ENCODE measurements at places on chromosomes 1 and 21. TPM values are rescaled to one million over a fixed set of nuclear protein-coding genes. Genes with fewer than 3 reads are reported as not detected.

The LDLRAD1 gene
- not detected for total RNA-seq

- H3K27ac ChIP-seq = no peak overlapping the region
- no peak overlapping the region for H3K4me3 ChIP-seq
- no peaks in the 10 kb centered on the region for H3K36me3 ChIP-seq
Observed at GRCh38 chr1:194176212-194176611, 989.8 kb upstream of the B3GALT2 start.

- H3K36me3 ChIP-seq = no peaks in the 10 kb centered on the region
- no peaks in the 10 kb centered on the region for H3K27me3 ChIP-seq
- peaks cover 11% of the 10 kb centered on the region for H3K4me1 ChIP-seq
- H3K27ac ChIP-seq = no peak overlapping the region
- DNase-seq = no peak
Observed at GRCh38 chr1:173213665-173214064, 6.5 kb upstream of the TNFSF4 start.

DNA sequence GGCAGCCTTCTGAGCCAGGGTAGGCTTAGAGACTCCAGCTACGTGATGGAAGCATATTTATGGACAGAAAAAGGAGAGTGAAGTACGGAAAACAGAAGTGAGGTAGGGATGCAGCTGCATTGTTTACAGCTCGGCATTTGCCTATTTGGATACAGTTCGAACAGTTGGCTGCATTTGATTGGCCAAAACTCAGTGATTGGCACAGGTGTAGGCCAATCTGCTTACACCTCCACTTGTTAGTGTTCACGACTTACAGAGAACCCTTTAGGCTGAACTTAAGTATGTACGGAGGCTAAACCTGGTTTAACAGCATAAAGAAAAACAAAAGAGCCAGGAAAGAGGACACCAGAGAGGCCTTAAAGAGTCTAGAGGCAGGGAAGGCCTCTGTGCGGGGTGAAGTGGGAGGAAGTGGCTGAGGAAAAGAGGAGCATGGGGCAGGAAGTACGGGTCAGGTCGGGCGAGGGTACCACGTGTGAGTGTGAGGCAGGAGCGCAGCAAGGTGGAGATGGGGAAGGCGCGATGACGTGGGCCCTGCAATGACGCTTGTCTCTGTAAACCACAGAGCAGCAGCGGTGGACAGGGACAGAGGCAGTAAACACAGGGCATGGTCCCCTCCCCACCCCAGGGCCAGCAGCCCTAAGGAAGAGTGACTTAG, 32.0 kb downstream of the RSPH1 start:
- peaks cover 3% of the 10 kb centered on the region for H3K36me3 ChIP-seq
- H3K4me3 ChIP-seq = peak overlapping the region; percentile 62
- DNase-seq = peak; percentile 66
- peaks cover 2% of the 10 kb centered on the region for H3K27me3 ChIP-seq
- peaks cover 70% of the 10 kb centered on the region for H3K4me1 ChIP-seq

- no peaks in the 10 kb centered on the region for H3K4me1 ChIP-seq
- no peak for DNase-seq
- peaks cover 8% of the 10 kb centered on the region for H3K27me3 ChIP-seq
- no peaks in the 10 kb centered on the region for H3K36me3 ChIP-seq
Observed at GRCh38 chr1:222117809-222118208, 375.9 kb upstream of the DUSP10 start.

The MATN1 gene
- total RNA-seq = not detected

DNA sequence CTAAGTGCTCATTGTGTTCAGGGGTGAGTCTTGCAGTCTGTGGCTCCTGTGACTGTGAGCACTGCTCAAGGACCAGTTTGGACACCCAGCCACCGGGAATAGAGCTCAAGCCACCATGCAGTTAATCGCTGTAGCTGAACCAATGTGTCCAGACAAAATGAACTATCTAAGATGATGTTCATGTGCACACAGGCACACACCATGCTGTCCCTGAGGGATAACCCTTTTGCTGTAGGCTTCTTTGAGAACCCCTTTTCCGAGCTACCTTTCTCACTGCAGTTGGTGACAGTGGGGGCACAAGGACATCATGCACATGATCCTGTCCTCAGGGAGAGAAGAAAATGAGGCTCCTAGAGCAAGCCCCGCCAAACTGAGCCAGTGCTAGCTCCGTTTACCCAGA, 50.6 kb upstream of the CTBS start:
- H3K36me3 ChIP-seq = no peaks in the 10 kb centered on the region
- no peak overlapping the region for H3K4me3 ChIP-seq
- no peak for DNase-seq

DNA sequence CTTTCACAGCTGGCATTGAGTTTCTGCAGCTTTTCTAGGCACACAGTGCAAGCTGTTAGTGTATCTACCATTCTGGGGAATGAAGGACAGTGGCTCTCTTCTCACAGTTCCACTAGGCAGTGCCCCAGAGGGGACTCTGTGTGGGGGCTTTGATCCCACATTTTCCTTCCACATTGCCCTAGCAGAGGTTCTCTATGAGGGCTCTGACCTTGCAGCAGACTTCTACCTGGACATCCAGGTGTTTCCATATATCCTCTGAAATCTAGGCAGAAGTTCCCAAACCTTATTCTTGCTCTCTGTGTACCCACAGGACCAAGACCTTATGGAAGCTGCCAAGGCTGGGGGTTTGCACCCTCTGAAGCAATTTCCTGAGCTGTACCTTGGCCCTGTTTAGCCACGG, 2.4 kb upstream of the IFI44 start:
- no peak for DNase-seq
- no peaks in the 10 kb centered on the region for H3K27me3 ChIP-seq
- H3K4me1 ChIP-seq = peaks cover 59% of the 10 kb centered on the region
- peaks cover 84% of the 10 kb centered on the region for H3K36me3 ChIP-seq
- peak overlapping the region; percentile 73 for H3K27ac ChIP-seq
- H3K4me3 ChIP-seq = no peak overlapping the region

The UTP25 gene
- total RNA-seq = 7.7 TPM

GRCh38 chr1:42748021-42748420, 8.0 kb upstream of the CLDN19 start:
- no peak overlapping the region for H3K27ac ChIP-seq
- DNase-seq = no peak
- H3K27me3 ChIP-seq = peaks cover 3% of the 10 kb centered on the region
- H3K4me3 ChIP-seq = no peak overlapping the region
- H3K4me1 ChIP-seq = no peaks in the 10 kb centered on the region
- peaks cover 24% of the 10 kb centered on the region for H3K36me3 ChIP-seq

DNA sequence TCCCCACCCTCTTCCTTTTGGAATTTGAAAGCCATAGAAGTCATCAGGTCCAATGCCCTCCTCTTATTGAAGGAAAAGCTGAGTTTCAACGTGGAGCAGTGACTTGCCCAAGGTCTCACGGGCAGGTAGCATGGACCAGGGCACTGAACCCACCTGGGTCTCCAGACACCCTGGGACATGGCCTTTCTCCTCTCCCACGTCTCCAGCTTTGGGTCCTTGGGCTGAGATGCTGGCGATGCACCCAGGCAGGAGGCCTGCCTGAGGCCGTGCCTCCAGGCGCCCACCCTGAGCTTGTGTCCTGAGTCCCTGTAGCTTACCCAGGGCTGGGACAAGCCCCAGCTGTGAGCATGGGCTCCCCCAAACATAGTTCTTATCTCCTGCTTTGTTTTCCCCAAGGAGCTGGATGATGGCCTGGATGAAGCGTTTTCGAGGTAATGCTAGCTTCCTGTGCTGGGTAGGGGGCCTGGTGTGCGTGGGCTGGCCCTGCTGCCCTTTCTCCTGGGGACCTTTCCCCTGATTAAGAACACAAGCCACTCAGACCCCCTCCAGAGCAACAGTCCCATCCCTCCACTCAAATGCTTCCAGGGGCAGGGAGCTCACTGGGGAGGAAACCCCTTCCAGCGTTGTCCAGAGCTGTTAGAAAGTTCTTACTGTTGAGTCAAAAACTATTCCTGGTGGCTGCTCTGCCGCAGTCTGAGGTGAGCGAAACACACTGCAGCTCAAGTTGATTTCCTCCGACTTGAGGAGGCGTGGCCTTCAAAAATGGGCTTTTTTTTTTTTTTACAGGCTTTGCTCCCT, 21.6 kb downstream of the LDLRAP1 start:
- H3K36me3 ChIP-seq = peaks cover 7% of the 10 kb centered on the region
- H3K27me3 ChIP-seq = no peaks in the 10 kb centered on the region
- peak overlapping the region; percentile 85 for H3K4me3 ChIP-seq
- H3K27ac ChIP-seq = peak overlapping the region; percentile 97

DNA sequence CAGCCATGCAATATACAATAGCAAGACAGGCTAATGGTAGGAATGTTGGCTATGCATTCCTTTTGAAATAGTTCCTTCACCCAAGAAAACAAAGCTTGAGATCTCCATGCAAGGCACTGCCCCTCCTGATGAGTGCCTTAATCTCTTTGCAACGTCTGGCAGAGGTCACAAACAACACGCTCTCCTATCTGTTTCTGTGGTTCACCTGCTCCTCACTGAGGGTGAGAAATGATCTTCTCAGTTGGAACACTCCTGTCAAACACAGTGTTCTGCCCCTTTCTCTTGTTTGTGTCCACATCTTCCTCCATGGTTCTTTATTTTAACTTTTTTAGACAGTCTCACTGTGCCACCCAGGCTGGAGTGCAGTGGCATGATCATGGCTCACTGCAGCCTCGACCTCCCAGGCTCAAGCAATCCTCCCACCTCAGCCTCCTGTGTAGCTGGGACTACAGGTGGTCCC, 21.2 kb upstream of the XPR1 start:
- no peak overlapping the region for H3K4me3 ChIP-seq
- H3K36me3 ChIP-seq = peaks cover 2% of the 10 kb centered on the region
- peaks cover 2% of the 10 kb centered on the region for H3K27me3 ChIP-seq
- DNase-seq = no peak
- no peak overlapping the region for H3K27ac ChIP-seq
- peaks cover 2% of the 10 kb centered on the region for H3K4me1 ChIP-seq

The FNDC5 gene
- total RNA-seq = not detected

DNA sequence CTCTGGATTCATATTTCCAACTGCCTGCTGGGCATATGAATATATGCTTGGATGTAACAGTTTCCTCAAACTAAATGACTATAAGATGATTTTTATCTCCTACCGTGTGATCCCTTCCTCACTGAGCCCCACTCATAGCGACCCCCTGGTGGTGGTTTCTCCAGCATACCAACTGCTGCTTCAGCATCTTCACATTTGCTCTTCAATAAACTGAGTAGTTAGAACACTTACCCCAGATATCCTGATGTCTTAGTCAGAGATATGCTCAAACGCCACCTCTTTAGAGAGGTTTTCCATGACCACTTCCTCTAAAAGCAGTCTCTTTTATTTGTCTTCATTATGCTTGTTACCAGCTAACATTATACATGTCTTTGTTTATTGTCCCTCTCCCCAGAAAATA, 10.2 kb upstream of the HNRNPR start:
- no peak for DNase-seq
- H3K27me3 ChIP-seq = no peaks in the 10 kb centered on the region
- H3K4me1 ChIP-seq = peaks cover 5% of the 10 kb centered on the region
- H3K36me3 ChIP-seq = peaks cover 22% of the 10 kb centered on the region

DNA sequence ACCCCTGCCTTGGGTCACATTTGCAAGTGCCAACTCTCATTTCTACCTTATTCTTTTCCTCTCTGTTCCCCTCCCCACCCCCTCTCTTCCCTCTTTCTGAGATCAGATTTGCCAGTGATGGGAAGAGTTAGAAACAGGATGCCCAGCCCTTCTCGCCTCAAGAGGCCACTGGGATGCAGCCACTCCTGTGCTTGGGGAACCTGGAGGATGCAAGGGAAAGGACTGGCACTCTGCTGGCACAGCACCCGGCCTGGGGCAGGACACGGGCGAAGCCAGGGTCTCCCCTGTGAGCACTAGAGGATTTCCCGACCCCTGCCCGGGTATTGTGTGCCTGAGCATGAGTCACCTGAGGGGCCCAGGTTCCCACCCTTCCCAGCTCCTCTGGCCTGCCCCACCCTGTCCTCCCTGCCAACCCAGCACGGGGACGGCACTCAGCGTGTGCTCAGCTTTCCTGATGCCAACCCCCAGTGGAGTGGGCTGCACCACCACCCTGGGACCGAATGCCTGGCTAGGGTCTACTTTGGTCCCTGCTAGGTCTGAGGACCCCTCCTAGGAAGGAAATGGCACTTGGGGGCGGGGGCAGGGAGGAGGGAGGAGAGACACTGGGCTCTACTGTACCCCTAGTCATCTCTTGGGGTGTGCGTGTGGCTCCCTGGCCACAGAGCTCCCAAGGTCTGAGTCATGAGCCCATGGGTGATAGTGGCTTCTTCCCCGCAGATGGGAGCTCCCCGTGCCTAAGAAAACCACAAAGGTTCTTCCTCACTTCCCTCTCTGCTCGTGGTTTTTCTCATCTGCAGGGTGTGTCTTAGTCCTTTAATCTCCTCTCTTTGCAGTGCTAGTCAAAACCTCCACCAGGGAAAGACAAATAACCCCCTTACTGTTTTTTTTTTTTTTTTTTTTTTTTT, 12.4 kb downstream of the LMNA start:
- H3K4me1 ChIP-seq = peaks cover 52% of the 10 kb centered on the region
- H3K4me3 ChIP-seq = peak overlapping the region; percentile 50
- H3K36me3 ChIP-seq = no peaks in the 10 kb centered on the region

- no peaks in the 10 kb centered on the region for H3K4me1 ChIP-seq
- no peak for DNase-seq
- H3K36me3 ChIP-seq = no peaks in the 10 kb centered on the region
- no peaks in the 10 kb centered on the region for H3K27me3 ChIP-seq
- no peak overlapping the region for H3K27ac ChIP-seq
Observed at GRCh38 chr1:14726606-14727005, 128.1 kb downstream of the KAZN start.

DNA sequence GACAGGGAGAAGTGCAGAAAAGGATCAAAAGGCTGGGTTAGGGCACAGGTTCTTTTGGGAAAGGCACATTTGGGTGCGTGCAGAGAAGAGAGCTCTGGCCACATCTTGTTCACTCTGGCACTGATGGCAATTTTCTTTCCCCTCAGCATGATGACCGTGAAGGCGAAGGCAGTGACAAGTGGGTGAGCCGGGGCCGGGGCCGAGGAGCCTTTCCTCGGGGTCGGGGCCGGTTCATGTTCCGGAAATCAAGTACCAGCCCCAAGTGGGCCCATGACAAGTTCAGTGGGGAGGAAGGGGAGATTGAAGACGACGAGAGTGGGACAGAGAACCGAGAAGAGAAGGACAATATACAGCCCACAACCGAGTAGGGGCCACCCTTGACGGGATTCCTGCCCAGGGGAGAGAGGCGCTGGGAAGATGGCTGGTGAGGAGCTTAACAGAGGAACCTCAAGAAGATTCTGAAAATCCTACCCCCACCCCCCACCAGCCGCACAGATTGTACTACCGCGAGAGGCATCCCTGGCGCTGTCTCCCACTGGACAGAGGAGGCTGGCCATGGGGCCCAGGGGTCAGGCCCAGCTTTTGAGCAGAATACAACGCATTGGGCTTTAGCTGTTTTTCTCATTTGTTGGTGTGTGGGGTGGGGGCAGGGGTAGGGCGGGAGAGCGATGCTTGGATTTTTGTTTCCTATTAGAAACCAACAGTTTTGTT, 2.4 kb upstream of the SH3D21 start:
- no peak overlapping the region for H3K4me3 ChIP-seq
- H3K4me1 ChIP-seq = peaks cover 24% of the 10 kb centered on the region
- H3K36me3 ChIP-seq = peaks cover 26% of the 10 kb centered on the region
- DNase-seq = no peak

DNA sequence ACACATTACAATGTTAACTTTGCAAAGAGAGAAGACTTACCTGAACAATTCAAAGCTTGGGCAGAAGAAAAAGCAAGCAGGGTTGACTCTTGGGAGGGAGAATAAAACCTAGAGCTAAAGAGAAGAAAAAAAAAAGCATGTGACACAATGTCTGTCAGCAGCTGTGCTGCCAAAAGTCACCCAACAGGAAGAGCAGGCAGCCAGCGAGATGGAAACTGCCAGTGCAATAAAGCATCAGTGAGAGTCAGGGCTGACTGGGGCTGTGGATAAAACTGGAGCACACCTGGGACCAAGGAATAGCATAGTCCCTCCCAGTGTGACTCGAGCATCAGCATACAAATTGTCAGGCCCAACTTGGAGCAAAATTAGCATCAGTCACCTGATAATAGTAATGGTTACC, 65.0 kb upstream of the SLC22A15 start:
- no peaks in the 10 kb centered on the region for H3K27me3 ChIP-seq
- no peak overlapping the region for H3K4me3 ChIP-seq
- no peak for DNase-seq
- no peaks in the 10 kb centered on the region for H3K36me3 ChIP-seq
